ENCODE measurements at places on chromosomes 11 and 22.

DNA sequence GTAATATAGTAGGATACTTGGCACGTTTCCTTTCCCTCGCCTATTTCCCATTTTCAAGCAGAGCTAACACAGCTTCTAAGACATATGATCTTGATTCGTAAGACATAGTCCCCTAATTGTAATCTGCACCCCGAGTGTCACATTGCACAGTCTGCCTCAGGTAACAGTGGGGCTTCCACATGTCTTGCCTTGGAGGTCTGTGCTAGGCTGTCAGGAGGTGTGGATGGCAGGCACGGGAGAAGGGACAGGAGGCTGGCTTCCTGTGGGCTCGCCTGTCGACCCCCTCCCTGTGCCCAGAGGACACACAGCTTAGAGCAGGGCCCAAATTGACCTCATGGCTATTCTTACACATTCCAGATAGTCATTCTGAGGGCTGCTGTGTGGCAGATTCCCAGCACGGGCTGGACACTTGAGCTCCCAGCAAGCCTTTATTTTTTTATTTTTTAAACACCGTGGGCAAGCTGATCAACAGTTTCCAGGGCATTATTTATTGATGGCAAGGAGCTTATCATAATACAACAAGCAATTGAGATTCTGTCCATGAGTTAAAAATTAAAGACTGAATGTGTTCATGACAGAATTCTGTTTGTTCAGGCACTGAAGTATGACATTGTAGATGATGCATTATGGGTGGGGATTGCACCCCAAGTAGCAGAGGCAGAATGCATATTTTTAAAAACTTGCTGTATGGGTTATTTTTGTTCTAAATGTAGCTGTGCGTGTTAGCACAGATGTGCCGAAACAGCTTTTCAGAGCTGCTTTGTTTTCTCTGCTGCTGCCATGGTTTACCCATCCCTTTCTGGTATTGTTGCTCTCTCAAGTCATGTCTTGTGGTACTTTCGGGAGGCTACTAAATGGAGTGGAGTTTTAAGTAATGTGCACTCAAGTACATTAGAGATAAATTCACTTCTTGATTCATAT lies 113.0 kb downstream of the ATXN10 start:
- no peak for DNase-seq

GRCh38 chr11:57566005-57566904 lies 1.2 kb downstream of the UBE2L6 start:
- peak; percentile 60 for DNase-seq

GRCh38 chr22:40594924-40595323 lies 41.6 kb downstream of the MRTFA start:
- DNase-seq = no peak

GRCh38 chr11:113119074-113119473 lies 157.9 kb downstream of the NCAM1 start:
- no peak for DNase-seq

DNA sequence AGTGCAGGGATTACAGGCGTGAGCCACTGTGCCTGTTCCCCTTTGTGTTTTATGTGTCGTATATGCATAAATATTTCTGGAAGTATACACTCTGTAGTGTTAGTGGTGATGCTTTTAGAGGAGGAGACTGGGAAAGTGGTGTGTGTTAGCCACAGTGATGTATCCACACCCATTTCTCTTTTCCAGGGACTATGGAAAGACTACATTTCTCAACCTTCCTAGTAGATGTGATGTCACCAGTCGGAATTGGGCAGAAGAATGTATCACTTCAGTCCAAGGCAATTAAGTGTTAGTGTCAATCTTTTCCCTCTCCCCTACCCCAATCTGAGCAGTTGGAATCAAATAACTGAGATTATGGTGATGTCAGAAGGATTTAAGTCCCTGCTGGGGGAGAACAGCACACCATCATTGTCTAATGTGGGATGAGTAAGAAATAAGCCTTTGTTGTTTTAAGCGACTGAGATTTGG lies 5.8 kb upstream of the ATG16L2 start:
- no peak for DNase-seq

GRCh38 chr22:31753005-31753633 lies 700 bp upstream of the DEPDC5 start:
- no peak for DNase-seq

DNA sequence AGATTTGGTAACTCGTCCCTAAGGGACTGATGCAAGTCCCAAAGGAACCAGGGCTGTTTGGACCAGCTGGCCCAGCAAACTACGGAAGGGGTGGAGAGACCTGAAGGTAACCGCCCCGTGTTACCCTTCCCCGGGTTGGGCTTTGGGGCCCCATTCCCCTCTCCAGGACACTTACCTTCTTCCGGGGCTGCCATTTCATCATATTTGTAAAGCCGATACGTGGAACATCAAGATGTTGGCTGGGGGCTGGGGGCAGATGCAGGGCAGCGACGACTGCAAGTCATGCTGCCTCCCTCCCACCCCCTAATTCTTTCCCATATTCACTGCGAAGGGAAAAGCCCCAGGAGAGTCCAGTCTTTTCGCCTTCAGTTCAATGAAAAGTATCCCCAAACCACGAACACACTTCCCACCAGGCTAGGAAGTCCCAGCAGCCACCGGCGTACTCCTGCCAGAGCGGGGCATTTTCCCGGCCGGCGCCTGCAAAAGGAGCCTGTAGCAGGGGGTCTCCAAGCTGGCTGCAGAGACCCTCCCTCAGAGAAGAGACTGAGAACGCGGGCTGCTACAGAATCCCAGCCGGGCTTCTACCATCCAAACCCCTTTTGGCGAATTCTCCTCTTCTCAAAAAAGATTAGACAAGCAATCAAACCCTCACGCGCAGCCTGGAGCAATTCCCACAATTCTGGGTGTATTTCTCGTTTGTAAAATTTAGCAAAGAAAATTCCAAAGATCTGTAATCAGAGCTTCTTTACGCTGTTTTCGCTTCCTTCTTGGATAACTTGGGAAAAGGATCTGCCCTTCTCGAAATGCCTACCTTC lies 236.7 kb downstream of the TTC28 start:
- DNase-seq = no peak

DNA sequence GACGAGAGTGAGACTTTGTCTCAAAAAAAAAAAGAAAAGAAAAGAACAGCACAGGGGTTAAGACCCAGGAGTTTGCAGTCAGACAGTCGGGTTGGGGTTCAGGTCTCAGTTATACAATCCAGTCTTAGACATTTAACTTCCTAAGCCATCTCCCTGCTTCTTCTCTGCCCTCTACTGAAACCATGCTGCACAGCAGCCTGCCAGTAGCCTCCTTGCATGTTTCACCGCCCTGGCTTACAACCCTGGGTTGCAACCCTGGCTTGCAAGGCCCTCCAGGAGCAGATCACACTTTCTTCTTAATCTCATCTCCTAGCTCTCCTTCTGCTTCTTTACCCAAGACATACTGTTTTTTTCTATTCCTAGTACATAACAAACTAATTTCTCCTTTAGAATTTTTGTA lies 5.9 kb upstream of the B3GAT3 start:
- no peak for DNase-seq

GRCh38 chr11:122177238-122177637 lies 61.2 kb upstream of the BLID start:
- DNase-seq = no peak

DNA sequence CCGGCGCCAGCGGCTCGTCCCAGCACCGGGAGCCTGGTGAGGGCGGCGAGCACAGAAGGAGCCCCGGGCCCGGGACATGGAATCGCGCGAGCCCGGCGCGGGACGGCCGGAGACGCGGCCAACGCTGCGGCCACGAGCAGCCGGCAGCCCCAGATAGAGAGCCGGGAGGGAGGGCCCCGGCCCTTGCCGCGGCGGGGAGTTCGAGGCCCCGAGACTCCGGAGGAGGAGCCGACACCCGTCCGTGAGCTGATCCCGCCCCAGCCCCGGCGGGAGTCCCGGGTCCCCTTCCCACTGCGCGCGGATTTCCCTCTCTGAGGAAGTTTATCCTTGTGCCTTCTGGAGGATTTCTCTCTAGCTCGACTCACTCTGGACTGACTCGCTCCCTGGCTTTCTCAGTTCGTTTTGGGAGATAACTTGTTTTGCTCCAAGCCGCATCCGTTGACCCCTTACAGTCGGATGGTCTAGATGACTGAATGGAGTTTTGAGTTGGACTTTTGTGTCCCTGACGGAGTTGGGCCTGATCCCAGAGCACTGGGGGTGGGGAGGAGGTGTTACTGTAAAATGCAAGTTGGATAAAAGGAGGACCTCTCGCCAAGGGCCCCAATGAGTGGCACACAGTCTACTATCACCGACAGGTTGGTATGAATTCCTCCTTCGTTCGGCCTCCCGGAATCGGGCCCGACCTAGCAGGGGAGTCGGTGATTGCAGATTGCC lies 585 bp downstream of the ARHGEF12 start:
- peak; percentile 8 for DNase-seq

- no peak for DNase-seq
These were observed 62.7 kb downstream of the TECTA start for GRCh38 chr11:121163658-121164308.

- no peak for DNase-seq
These were observed 19.1 kb downstream of the ETS1 start for GRCh38 chr11:128568166-128568778.

GRCh38 chr11:10348650-10349280 lies 43.9 kb downstream of the ADM start:
- no peak for DNase-seq

GRCh38 chr11:11635443-11635842 lies 13.6 kb upstream of the GALNT18 start:
- no peak for DNase-seq

- DNase-seq = no peak
These were observed 912 bp downstream of the PTPRCAP start for GRCh38 chr11:67436459-67437081.

DNA sequence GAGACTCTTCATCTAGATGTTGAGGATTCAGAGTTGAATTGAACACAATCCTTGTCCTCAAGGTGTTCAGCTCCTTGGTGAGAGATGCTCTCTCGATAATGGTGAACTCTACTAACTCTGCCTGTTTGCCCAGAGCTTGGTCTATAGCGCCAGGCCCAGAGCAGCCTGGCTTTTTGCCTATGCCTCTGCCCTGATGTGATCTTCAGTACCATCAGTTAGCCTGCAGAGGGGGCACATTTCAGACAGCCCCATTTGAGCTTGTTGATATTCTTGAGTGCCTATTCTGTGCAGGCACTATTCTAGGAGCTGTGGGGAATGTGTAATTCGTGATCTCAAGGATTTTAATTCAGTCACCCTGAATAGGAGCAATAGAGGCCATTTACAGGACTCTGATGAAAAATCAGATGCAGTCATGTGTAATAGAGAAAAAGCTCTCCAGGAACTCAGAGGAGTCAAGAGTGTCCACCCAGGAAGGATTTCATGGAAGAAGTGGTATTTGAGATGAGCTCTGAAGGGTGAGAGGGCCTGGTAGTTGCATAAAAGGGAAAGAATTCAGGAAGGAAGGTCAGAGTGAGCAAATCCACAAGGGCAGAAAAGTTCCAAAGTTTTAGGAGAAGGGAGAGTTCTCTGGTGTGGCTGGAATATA lies 19.3 kb downstream of the GTPBP1 start:
- no peak for DNase-seq

GRCh38 chr22:19109198-19110063 lies 12.8 kb downstream of the DGCR2 start:
- peak; percentile 68 for DNase-seq

GRCh38 chr11:128179039-128179438 lies 408.3 kb downstream of the ETS1 start:
- DNase-seq = no peak

DNA sequence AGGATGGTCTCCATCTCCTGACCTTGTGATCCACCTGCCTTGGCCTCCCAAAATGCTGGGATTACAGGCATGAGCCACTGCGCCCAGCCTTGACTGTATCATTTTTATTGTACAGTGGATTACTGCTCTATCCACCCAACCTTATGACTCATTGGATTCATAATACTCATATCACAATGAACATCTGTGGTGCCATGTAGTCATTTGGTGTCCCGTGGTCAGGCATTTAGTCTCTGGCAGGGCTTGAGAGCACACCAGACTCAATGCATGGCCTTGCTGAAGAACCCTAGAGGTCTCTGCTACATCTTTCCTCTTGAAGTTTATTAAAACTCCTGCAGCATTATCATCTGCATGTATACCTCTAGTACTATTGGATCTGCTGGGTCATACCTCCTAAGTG lies 98.0 kb upstream of the LDLRAD3 start:
- DNase-seq = no peak

DNA sequence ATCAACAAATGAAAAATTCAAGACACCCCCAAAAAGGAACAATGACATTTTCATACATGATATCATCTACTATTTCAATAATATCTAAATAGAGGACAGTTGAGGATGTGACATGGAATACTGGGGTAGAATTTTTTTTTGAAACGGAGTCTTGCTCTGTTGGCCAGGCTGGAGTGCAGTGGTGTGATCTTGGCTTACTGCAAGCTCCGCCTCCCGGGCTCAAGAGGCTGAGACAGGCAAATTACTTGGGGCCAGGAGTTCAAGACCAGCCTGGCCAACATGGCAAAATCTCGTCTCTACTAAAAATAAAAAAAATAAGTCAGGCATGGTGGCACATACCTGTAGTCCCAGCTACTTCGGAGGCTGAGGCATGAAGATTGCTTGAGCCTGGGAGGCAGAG lies 41.4 kb downstream of the LRRC74B start:
- DNase-seq = no peak

DNA sequence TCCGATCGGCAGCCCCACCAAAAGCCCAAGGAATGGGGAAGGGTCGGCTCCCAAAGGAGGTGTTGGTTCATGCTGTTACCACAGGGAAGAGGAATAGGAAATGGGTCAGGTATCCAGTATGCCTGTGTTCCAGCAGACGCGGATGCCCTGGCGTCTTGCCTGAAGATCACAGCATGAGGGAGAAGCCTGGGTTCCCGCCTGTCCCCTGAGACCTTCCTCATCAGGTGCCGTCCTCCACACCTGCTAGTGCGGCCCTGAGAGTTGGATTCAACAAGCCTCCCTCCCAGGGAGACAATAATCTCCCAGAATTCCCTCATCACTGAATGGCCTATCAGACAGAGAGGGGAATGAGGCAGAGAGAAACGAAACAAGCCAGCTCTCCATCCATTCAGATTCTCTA lies 92.2 kb downstream of the SPATA19 start:
- DNase-seq = no peak

DNA sequence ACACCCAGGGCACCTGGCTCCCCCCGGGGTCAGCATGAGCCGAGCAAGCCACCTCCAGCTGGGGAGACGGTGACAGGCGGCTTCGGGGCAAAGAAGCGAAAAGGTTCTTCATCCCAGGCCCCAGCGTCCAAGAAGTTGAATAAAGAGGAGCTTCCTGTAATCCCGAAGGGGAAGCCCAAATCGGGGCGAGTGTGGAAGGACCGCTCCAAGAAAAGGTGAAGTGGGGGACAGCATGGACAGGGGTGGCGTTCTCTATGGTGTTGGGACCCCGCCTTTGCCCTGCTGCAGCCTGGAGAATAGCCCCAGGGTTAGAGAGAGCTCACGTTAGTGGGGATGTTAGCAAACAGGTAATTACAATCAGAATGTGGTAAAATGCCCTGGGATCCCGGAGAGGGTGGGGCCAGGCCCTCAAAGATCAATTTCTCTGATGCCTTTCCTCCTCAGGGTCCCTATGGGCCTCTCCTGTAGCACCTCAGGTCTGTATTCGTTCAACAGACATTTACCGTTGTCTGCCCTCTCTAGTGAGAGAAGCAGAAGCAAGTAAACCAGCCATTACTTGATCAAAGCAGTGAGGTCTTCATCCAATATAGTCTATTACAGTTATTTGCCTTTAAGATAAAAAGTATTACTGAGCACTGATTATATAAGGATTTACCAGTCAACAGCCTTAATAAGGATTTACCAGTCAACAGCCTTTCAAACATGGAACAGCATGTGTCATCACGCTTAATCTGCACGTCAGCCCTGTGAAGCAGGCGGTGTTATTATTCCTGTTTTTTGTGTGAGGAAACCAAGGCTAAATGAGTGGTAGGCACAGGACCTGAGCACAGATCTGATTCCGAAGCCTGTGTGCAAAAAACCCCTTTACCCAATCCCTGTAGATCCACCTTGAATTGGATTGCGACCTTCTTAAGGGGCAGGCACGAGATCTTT lies 1.0 kb downstream of the CCDC86 start:
- DNase-seq = no peak
